ENCODE measurements at places on chromosomes 6 and 20.

- DNase-seq: no peak
Observed at GRCh38 chr6:2221726-2222274, 23.6 kb downstream of the GMDS start.

- no peak for DNase-seq
Observed at GRCh38 chr6:31354864-31355582, 2.0 kb downstream of the HLA-B start.

GRCh38 chr6:169858293-169858934 lies 107.0 kb downstream of the ERMARD start:
- no peak for DNase-seq

DNA sequence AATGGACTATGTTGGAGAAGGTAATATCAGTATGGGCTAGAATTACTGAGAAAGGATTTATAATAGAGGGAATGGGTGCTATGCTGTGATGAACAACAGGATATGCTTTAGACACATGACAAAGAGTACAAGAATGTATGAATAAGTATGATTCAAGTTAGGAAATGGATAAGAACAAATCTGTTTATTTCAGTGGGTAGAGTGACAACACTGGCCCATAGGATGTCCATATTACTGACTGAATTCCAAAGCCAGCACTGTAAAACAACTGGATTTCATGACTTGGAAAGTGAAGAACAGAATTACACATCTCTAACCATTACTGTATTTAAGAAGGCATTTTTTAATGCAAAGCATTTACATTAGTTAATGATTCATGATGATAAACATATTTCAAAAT lies 35.9 kb downstream of the EPM2A start:
- DNase-seq: peak; percentile 25

- no peak for DNase-seq
Observed at GRCh38 chr6:38640216-38640909, 634 bp upstream of the BTBD9 start.

DNA sequence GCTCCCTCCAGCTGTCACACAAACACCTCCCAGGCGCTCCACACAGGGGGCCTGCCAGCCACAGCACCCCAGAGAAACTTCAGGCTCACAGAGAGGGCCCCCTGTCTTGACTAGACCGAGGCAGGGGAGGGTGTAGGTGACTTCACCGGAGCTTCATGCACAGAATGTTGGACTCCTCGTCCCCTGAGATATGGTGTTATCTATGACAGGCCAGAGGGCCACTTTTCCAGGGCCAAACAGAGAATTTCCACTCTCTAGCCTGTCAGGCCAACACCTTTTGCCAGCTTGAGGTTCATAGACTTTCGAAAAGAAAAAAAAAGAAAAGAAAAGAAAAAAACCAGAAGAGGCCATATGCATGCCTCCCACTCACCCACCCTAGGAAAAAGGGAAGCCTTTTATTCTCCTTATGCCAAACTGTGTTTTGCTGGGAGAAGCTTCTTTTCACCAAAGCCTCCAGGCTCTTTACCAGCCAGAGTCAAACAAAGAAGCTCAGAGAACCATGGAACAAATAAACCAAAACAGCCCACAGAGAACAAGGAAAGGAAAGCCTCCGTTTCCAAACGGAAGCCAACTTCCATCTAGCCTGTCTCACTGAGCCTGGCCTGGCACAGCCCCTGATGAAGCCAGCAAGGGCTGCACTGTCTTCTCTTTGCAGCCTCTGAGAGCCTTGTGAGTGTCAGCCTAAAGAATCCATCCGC lies 313.2 kb upstream of the JARID2 start:
- no peak for DNase-seq

- no peak for DNase-seq
Observed at GRCh38 chr20:9483131-9483530, 31.3 kb upstream of the LAMP5 start.

GRCh38 chr20:44835661-44836221 lies 25.4 kb upstream of the RIMS4 start:
- DNase-seq: no peak

GRCh38 chr6:90413867-90414266 lies 117.2 kb upstream of the BACH2 start:
- DNase-seq: no peak

GRCh38 chr6:37513155-37513554 lies 13.5 kb upstream of the CCDC167 start:
- no peak for DNase-seq

- DNase-seq: no peak
Observed at GRCh38 chr6:141677598-141678211, 455.0 kb upstream of the GJE1 start.

GRCh38 chr6:53998303-53998702 lies 112.9 kb upstream of the MLIP start:
- DNase-seq: no peak

GRCh38 chr6:90459225-90459758 lies 127.6 kb downstream of the MAP3K7 start:
- no peak for DNase-seq

DNA sequence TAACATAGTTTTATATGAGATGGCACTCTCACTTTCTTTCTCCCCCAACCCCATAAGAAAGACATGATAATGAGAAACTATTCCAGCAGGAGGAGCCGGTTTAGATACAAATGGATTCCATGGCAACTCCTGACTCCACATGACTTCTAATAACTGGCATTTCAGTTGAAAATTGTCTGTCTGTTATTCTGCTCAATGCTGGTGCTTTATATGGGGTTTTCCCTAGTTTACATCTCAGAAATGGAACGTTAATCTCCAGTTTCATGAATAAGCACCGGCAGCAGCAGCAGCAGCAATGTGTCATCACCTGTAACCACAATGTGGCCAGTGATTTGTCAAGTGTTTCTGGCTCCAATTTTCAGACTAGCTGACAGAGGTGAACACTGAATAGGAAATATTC lies 8.0 kb upstream of the SIM1 start:
- DNase-seq: no peak

- DNase-seq: no peak
Observed at GRCh38 chr6:133761706-133762105, 127.2 kb upstream of the TCF21 start.

GRCh38 chr20:37360391-37361115 lies 14.6 kb downstream of the SRC start:
- DNase-seq: no peak

DNA sequence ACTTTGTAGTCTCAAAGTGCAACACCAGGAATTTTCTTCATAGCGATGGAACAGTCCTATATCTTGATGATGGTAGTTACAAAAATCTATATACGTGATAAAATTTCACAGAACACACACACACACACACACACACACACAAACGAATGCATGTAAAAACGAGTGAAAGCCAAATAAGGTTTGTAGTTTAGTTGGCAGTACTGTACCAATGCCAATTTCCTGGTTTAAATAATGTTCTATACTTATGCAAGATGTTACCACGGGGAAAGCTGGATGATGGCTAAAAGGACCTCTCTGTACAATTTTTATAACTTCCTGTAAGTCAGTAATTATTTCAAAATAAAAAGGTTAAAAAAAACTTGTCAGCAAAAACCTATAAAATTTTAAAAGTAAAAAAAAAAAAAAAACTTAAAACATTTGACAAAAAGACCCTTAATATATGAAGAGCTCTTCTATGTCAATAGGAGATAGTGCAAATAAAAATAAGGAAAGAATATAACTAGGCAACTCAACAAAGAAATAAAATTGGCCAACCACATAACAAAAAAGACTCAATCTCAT lies 37.6 kb downstream of the PDSS2 start:
- DNase-seq: no peak

- DNase-seq: no peak
Observed at GRCh38 chr20:64119681-64120341, 12.4 kb upstream of the NPBWR2 start.

DNA sequence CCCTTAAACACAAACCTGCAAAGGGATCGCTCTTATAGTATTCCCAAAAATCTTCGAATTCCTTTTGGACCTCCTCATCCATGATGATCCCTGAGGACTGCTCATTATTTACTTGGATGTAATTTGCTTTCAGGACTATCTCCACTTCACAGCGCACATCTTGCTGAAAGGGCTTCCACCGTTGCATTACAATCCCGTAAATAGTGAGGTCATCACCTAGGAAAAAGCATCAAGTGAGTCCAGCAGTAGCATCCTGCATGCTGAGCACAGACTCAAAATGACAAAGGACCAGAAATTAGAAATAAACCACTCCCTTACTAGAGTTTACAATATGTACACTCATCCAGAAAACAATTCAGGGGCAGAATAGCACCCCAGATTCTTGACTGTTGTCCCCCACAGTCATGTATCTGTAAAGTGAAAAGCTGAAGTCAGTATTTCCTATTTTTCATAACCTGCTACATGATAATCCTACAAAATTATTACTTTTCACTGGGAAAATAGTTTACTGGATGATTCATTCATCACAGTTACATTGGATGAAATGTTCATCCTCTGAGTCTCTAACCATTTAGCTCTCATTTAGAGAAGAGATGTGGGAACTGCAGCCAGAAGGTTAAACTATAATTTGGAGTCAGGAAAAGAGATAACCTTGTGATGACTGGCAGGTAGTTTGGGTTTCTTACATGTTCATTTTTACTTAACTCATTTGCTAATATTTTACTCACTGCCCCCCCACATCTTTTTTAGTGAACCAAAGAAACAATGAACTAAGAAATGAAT lies 17.2 kb downstream of the MCM9 start:
- no peak for DNase-seq

GRCh38 chr20:33531885-33532284 lies 42.0 kb downstream of the CBFA2T2 start:
- DNase-seq: no peak

DNA sequence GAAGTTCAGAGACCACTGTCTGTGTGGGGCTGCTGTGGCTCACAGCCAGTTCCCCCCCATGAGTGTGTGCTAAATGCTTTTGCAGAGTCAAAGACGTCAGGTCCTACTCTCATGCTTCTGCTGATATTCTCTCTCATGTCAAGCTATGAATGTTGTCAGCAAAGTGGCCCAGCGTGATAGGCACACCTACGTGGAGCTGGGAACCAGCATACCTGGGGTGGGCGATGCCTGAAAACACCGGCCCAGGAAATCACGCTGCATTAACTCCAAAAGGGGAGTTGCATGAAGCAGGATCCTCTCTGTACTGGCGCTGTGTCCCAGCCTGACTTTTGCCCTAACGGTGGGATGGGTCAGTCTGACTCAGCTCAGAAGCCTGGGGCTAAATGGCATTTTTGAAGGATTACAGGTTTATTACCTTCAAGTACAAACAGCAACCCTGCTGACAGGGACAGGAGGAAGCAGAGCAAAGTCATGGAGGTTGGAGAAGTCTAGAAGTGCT lies 9.0 kb upstream of the MRPS10 start:
- peak; percentile 82 for DNase-seq

DNA sequence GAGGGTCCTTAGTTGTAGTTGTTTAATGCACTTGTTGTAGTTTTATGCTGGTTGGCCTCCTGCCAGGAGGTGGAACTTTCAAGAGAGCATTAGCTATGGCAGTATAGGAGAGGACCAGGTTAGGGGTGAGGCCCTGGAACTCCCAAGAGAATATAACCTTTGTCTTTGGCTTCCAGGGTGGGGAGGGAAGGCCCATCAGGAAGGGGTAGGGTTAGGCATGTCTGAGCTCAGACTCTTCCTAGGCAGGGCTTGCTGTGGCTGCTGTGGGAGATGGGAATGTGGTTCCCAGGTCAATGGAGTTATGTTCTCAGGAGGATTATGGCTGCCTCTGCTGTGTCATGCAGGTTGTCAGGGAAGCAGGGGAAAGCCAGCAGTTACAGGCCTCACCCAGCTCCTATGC lies 20.0 kb upstream of the GABRR1 start:
- no peak for DNase-seq

DNA sequence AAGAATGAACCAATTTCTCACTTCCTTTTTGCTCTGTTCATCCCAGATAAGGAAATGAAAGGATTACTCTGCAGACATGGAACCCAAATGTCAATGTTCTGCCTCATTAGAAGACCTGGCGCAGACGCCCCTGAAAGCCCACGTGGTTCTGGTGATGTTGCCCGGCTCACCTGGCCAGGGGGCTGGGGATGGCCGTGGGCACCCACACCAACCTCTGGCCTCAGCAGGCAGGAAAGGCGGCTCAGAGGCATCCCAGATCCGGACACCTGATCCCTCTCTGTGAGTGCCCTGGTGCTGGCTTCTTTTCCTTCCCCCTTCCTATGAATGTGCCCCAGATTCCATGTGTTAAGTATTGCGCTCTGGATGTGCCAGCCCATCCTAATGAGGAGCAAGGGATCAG lies 33.6 kb downstream of the CDH4 start:
- DNase-seq: no peak

GRCh38 chr6:158086054-158086503 lies 82.0 kb downstream of the SERAC1 start:
- DNase-seq: no peak

DNA sequence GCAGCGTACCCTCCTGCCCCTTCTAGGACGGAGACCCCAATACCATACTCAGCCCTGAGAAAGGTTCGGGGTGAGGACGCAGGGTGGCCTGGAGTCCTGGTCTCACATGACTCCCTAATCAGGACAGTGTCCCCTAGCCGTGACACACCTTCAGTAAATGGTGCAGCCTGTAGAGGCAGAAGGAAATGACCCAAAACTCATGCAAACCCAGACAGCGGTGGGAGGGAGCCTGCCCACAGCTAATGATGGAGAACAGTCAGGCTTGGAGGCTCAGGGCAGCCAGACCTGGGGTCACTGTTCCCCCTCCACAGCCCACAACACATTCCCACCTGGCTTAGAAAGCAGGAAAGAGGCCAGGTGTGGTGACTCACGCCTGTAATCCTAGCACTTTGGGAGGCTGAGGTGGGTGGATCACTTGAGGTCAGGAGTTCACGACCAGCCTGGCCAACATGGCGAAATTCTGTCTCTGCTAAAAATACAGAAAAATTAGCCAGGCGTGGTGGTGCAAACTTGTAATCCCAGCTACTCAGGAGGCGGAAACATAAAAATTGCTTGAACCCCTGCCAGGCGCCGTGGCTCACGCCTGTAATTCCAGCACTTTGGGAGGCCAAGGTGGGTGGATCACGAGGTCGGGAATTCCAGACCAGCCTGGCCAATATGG lies 8.8 kb upstream of the HMGA1 start:
- no peak for DNase-seq

DNA sequence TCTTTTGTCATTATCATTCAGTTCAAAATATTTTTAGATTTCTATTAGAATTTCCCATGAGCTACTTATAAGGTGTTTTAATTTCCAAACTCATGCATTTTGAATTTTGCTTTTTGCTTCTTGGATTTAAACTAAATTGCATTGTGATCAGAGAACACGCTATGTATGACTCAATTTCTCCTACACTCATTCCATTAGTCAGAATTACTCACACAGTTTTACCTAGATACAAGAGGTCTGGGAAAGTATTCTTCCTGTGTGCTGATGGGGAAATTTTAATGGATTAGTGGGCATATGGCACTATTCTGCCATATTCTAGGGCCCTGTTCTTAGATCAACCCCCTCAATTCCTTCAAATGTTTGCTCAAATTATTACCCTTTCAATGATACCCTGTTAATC lies 49.9 kb upstream of the BMP5 start:
- DNase-seq: no peak

- no peak for DNase-seq
Observed at GRCh38 chr6:142884214-142885035, 60.6 kb downstream of the HIVEP2 start.

Measured in HTR-8/SVneo (cell line).